ENCODE measurements at places on chromosomes 3 and 15.

DNA sequence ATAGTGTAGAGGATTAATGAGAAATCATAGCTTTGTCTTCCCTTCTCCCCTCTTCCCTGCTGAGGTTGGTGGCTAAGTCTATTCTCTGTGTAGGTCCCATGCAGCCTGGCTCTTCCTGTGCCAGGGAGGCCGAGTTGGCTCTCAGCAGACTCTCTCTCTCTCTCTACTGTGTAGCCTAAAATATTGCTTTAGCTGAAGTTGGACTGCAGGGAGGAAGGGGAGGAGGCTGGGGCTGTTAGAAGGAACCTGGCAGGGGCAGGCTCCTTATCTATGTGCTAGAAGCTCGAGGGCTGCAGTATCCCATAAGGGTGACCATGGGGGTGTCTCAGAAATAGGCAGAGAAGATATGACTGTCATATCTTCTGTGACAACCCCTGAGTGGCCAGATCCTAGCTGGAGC, 160.8 kb downstream of the EPHB1 start:
- no peak for DNase-seq

- DNase-seq: no peak
Observed at GRCh38 chr3:187963677-187964385, 190.1 kb upstream of the LPP start.

DNA sequence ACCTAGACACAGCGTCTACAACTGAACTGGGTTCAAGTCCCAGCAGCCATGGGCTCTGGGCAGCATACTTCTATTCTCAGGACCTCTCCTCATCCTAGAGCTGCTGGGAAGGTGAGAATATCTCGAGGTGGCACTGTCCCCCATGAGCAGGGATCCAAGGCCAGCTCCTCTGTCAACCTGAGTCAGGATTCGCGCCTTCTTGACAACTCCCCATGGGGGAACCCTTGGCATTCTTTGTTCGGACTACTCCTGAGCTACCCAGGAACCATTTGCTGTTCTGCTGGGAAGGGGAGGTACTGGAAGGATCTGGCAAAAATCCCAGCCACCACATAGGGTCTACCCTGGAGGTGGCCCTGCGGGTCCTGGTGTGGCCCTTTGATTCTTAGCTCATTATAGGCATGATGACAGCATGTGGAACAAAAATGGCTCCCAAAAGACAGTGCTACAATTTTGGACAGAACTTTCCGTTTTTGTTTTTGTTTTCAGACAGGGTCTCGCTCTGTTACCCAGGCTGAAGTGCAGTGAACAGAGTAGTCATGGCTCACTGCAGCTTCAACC, 22.3 kb downstream of the PLXNB1 start:
- DNase-seq: no peak

- DNase-seq: no peak
Observed at GRCh38 chr15:75065851-75066509, 42.6 kb downstream of the PPCDC start.

DNA sequence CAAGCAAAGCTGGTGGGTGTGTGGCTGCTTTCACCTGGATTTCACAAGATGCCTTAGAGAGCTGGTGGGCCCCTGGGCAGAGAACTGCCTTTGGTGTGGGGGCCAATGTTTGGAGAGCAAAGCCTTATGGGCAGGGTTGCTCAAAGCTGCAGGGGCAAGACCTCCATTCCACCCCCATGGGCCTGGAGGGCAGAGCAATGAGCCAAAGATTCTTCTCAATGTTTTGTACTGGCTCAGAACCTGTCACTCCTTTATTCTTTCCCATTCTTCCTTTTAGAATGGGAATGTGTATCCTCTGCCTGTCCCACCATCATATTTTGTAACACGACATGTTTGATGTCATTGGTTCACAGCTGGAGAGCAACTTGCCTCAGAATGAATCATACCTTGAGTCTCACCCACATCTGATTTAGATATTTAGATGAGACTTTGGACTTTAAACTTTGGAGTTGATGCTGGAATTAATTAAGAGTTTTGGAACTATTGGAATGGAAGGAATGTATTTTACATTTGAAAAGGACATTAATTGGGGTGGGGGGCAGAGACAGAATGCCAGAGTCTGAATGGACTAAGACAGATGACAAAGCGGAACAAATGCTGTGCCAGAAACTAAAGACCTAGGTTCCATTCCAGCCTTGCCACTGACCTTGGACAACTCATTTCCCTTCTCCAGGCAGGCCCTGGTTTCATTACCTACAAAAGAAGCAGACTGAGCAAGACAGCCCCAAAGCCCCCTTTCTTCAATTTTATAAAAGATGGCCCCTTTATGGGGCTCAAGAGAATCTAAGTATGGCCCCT, 72.9 kb downstream of the DAPK2 start:
- no peak for DNase-seq

DNA sequence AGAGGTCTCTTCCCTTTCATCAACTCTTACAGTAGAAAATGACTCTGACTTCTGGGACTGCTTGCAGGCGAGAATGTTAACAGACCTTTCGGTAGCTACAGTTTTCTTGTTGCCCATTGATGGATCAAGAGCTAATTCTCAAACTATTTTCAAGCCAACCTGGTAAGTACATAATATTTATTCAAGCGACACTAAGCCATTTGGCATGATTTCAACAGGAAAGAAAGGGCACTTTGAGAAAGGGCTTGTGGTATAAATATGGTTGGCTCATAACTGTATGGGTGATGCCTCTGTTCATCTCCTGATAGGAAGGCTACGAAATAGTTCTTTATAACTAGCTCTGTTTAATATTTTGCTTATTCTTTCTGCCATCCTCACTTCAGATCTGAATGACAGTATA, 196.2 kb upstream of the CNTN4 start:
- DNase-seq: no peak

DNA sequence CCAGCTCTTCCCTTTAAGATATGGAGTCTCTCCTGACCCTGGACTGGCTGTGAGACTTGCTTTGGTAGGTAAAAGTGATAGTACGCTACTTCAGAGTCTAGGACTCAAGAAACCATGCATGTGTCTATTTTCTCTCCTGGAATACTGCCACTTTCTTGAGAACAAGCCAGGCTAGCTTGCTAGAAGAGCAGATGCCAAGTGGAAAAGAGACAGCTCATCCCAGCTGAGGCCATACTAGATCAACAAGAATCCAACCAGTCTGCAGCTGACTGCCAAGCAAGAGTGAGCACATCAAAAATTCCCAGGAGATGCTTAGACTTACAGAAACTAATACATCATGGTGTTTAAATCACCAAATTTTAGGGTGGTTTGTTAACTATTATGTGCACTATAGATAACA, 208.3 kb upstream of the RBMS3 start:
- no peak for DNase-seq

DNA sequence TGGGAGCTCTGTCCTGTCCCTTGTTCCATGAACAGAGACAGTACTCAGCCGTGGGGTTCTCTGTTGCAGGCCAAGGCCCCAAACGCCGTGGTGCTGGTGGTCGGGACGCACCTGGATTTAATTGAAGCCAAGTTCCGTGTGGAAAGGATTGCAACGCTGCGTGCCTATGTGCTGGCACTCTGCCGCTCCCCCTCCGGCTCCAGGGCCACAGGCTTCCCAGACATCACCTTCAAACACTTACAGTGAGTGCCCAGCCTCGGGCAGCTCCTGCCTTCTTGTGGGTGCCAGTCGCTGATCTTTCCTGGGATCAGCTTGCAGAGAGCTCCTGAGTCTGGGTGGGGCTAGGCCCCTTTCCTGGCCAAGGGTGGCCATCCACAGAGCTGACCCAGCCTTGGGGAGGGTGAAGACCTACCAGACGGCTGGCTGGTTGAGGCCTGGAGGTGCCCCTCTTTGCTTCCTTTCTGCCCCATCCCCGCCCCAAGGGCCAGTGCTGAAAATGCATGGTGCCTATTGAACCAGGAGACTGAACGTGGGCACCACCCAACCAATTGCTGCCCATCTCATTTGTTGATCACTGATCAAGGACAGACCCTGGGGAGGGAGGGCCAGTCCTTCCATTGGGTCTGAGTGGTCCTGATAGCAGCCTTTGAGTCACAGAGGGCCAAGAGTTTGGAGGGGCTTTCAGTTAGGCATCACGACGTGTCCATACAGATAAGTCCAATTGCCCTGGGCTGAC, 106.9 kb downstream of the LRRK1 start:
- DNase-seq: no peak

DNA sequence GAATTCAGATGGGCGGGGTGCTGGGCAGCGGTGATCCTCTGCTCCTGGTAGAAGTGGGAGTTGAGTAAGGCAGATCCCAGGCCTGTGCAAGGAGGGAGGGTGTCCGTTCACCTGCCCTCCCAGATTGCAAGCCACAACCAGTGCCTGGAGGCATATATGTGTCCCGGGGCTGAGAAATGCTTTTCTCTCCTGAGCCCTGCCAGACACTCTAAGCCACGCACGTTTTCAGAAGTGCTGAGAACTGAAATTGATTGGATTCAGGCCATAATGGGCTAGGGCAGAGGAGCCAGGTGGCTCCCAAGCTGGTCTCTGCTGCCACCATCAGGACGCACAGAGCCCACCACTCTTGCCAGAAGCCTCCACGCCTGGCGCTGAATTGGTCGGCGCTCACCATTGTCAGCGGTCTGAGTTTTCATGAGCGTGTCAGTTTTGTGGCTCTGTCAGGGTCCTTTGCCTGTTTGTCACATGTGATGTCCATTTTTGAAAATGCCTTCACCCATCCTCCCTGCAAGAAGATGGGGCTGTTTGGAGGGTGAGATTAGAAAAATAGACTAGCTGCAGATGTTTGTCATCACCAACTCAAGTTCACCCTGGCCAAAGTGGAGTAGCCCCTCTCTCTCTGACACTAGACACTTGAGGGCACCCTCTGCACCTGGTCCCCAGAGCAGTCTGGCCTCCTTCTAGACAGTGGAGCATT, 15.4 kb upstream of the BFSP2 start:
- peak; percentile 62 for DNase-seq

DNA sequence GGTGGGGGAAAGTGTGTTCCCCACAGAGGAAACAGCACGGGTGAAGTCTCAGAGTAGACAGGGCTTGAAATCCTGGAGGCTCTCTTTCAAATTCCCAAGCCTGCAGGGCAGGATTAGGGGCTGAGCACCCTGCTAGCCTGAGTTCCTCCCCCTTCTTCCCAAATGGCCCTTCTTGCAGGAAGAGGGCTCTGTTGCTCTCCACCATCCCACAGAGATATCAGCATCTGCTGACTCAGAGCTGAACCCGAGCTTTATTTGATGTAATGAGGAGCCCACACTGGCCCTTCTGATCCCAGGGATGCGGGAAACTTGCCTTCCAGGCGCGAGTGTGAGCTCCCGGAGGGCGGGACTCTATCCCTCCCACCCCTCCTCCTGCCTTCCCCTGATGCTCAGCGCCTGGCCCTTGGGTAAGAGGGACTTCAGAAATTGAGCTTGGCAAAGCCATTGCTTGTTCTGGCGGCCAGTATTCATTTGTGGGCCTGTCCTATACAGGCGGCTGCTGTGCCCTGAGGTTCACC, 1.4 kb upstream of the STRA6 start:
- no peak for DNase-seq

DNA sequence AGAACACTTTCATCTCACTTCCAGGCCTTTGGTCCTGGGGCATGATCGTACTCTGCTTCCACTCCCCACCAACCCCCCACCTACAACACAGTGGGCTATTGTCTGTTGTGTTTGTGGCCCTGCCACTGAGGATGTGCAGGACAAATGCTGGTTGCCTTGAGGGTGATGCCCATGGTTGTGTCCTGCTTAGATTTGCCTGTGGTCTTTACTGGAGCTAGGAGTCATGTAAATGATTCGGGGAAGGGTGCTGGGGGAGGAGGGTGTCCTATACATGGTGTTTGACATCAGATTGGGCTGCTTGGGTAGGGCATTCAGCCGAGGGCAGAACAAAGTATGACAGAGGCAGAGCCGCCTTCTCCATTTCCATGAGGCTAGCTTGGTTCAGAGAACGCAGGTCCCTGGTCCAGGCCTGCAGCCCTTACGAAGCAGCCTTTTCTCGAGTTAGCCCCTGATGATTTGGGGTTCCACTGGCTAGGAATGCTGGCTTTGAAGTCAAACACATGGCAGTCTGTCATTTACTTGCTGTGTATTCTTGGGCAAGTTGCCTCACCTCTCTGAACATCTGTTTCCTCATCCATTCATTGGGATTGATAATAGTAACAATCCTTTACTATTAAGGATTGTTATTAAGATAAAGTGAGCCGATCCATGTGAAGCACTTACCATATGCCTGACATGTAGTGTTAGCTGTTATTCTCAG, 6.9 kb downstream of the CORO2B start:
- no peak for DNase-seq

- DNase-seq: peak; percentile 59
Observed at GRCh38 chr3:50503504-50504342, at the start of gene CACNA2D2. Gene CACNA2D2, minus strand, starts transcription at chr3:50503634. Its CDS starts 211 bp downstream, at chr3:50503423.

GRCh38 chr3:62036726-62037125, 336.6 kb downstream of the FEZF2 start:
- no peak for DNase-seq

GRCh38 chr3:12222775-12223485, 64.2 kb upstream of the TIMP4 start:
- DNase-seq: no peak

- DNase-seq: no peak
Observed at GRCh38 chr3:184541886-184542562, 19.6 kb upstream of the EPHB3 start.

DNA sequence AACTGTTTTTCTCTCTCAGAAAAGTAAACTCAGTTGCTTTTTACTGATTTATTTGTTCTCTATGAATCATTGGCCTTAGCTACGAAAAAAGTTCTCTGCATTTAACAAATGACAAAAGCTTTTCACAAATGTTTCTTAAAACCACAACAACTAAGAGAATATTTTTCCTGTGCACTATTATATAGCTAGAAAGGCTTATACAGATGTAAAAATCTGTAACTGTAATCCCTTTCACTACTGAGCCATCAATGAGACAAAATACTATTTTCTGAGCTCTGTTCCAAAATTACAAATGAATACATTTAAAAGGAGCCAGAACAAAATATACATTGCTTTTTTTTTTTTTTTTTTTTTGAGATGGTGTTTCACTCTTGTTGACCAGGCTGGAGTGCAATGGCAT, 45.6 kb upstream of the PYGO1 start:
- no peak for DNase-seq

- no peak for DNase-seq
Observed at GRCh38 chr3:64634417-64634816, 53.4 kb downstream of the ADAMTS9 start.

GRCh38 chr3:111548756-111549155, 6.8 kb downstream of the CD96 start:
- no peak for DNase-seq

DNA sequence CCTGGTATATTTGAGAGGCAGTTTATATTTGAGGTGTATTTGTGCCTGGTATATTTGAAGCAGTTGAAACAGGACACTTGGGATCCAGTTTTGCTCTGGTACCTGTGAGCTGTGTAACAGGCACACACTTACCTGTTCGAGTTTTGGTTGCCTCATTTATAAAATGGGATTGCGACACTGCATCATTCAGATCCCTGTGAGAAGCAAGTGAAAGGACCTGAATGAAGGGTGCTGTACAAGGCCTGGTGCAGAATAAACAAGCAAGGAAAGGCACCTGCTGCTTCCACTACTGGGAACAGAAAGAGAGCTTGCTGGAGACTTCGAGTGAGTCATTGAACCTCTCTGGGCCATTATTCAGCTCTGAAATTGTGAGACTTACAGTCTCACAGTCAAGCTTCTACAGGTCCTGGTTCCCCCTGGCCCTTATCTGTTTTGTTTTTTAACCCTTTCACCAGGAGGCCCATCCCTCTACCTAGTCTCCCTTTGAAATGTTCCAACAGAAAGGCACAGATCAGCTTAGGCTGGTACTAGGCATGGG, 11.5 kb downstream of the FETUB start:
- no peak for DNase-seq

- no peak for DNase-seq
Observed at GRCh38 chr3:188108703-188109412, 45.1 kb upstream of the LPP start.

Measured in activated CD4-positive, alpha-beta T cell treated with anti-CD3 and anti-CD28 coated beads for 48 hours (primary cell).